ENCODE measurements at places on chromosomes 13 and 19.

DNA sequence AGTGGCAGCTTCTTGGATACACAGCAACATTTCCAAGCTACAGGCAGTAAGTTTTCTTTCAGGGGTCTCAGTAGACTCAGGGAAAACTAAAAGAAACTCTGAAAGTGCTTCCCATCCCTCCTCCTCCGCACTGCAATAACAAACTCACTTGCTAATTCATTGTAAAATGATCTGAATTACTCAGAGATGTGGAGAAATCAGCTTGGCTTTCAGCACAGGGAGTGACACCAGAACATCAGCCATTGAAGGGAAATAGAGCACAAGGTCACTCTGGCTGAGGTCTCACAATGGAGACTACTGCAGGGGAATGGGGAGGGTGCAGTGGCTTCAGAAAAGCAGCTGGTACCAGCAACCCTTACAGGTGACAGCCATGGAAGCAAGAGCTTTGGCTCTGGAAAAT lies 137.3 kb upstream of the SERP2 start:
- DNase-seq, result no peak

DNA sequence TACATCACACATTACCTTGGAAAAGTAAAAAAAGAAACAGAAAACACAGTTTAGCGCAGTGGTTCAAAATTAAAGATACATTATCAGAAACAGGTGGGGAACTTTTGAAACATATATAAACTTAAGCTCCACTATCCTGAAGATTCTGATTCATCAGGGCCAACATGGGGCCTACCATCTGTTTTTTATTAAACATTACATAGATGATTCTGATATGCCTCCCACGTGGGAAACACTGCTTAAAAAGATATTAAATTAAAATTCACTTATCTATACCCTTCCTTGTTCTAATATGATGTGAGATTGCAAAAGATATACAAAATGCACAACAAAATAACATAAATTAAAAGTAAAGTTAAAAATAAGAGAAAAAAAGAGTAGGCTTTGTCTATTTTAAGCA lies 125.0 kb downstream of the VWA8 start:
- DNase-seq, result peak; percentile 70

DNA sequence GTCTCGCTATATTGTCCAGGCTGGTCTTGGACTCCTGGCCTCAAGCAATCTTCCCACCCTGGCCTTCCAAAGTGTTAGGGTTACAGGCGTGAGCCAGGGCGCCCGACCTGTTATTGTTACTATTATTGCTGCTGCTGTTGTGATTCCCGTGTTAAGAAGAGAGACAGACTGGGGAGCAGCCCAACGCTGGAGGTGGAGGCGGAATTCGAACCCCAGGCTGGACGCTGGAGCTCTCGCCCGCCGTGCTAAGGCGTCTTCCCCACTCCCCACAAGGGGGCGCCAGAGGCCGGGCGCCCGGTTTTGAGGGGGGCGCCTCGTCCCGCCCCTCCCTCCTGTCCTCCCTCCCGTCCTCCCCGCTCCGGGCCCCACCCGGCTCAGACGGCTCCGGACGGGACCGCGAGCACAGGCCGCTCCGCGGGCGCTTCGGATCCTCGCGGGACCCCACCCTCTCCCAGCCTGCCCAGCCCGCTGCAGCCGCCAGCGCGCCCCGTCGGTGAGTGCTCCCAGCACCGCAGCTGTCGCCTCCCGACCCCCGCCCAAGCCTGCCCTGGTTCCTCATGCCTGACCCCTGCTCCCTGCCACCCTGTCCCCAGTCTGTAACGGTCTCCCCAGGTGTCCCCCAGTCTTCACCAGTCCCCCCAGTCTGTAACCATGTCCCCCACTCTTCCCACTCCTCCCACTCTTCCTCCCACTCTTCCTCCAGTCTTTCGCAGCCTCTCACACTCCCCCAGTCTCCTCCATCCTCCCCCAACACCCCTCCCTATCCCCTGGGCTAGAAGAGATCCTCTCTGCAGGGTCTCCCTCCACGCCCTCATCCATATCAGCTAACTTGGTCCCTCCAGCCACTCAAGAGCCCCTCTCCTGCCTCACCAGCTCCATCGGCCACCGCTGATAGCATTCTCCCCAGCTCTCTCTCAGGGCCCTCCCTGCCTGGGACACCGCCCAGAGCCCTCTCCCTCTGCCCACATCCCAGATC lies at the start of gene EHD2:
Gene EHD2 (plus strand): TSS at position 377 of the 976 bp plus-strand sequence. CDS start 3,191 bp downstream, outside the sequence.
- no peak for DNase-seq

DNA sequence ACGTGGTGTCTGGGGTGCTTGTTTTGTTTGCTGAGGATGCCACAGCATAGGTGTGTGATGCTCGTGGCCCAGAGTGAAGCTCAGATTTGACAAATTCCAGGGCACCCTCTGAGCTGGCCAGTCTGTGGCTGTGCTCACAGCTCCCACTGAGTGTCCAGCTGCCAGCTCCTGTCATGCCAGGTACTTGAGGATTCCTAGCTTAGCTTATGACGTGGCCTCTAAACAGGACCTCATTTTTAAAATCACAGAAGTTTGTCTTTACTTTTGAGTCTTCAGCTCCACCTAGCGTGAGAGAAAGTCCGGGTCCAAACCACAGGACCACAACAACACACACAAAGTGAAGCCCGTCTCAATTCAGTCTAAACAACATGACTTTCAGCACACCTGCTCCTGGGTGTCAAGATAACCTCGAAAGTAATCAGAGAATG lies 117.3 kb downstream of the RAB20 start:
- no peak for DNase-seq
